Esophagus mucosa (tissue), 1 donor: ENCODE measurements at places on chromosomes 3 and 15.

DNA sequence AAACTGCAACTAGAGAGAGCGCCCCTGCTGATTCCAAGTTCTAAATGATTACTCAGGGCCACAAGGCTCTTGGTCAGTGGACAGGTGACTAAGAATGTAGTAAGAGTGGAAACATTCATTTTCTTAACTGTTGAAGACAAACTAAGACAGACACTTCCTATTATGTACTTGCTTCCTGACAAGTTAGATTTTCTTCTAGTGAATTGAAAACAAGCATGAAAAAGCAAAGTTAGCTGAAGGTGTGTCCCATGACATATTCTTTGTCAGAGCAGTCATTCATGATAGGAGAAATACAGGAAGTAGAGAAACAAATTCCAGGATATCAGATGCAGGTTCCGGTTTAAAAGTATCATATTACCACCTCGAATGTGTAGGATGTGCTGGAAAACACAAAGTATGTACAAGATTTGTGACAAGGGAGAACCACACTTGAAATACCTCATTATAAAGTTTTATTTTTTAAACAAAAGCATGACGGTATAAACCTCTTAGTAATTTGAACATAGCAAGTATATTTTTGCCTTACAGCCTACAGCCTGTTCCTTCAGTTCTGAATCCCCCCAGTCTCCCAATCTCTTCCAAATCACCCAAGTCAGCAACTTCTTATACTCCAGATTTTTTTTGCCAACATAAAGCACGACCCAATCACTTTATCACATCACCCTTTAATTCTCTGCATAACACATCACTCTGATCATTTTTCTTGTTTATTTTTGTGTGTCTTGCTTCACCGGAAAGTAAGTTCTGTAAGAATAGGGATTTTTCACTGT, 6.2 kb downstream of the TSPAN3 start:
- peak; percentile 82 for ATAC-seq

DNA sequence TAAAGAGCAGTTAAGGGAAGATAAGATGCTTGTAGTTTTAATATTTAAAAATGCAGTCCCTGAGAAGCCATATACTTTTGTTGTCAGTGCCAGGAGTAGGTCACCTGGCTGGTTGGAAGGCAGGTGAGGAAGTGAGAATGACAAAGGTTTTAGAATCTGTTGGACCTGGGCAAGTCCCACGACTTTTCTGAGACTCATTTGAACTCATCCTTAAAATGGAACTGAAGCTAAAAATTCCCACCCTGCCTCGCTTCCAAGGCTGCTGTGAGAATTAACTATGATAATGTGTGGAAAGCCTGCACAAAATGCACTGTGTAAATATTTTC, 77.1 kb downstream of the IQSEC1 start:
- no peak for ATAC-seq

DNA sequence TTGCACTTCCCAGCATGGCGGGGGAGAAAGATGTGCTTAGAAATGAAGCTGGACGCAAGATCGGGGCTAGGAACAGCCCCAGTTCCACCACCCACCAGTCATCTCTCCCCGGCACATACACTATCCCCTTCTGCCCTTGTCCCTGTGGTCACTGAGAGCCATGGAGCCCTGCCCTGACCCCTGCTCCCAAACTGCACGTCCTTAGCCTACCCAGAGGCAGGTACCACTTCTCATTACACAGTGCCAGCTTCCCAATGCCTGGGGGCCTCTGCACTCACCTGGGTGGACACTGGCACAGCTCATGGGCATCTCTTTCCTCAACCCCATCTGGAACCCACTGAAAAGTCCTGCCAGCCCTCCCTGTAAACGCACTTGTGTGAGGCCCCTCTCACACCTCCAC, 139.3 kb upstream of the PRR20G start:
- ATAC-seq = no peak

DNA sequence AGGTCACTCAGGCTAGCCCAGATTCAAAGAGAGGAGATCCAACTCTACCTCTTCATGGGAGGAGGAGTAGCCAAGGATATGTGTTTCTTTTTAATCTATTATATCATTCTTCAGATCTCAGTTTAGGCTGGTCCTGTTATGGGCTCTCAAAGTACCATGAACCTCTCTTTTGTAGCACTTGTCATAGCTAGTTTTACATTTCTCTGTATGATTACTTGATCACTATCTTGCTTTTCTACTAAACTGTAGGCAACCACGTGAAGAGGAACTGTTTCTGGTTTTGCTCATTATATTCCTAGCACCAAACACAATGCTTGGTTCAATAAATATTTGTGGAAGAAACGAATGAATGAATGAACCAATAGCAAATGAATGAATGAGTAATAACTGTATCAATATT, 29.6 kb downstream of the CD86 start:
- no peak for ATAC-seq

DNA sequence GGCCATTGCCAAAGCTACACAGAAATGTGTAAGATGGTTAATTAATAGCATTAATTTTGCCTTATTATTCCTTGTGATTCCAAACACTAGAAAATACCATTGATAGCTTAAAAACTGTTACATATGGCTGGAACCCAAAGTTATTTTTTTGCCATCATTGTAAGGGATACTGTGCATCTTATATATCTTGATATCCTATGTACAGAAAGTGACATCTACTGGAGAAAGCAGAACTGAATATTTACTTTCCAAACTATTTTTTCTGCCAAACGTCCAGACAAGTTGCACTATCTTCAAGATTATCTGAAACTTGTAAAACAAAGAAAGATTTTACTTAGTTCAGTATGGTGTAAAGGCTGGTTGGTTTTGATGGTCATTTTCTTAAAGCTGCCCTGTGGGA, 33.3 kb upstream of the MEIS2 start:
- no peak for ATAC-seq

- no peak for ATAC-seq
Observed at GRCh38 chr3:39592311-39593050, 125.0 kb downstream of the MOBP start.

DNA sequence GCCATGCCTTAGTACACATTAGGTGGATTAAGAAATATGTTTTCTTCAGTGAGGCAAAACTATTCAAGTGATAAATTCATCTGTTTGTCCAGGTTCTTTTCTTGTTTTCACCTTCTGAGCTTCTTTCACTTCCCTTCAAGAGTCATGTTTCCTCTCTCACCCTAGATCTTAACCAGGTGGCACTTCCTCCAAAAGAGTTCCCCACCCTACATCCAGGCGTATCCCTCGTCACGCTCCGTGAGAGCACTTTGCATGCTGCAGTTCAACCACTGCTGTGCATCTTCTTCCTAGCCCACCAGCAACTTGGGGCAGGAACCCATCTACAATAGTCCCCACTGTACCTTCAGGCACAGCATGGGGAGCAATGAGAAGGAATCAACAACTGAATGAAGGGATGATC, 28.9 kb downstream of the OSBPL10 start:
- ATAC-seq = peak; percentile 49

- ATAC-seq = no peak
Observed at GRCh38 chr3:72143322-72143721, 358.4 kb upstream of the PROK2 start.

GRCh38 chr3:25781758-25782594, 1.3 kb downstream of the NGLY1 start:
- ATAC-seq = no peak

- no peak for ATAC-seq
Observed at GRCh38 chr15:70761931-70762468, 1.4 kb downstream of the UACA start.

GRCh38 chr3:158751316-158751715, 19.1 kb upstream of the RARRES1 start:
- ATAC-seq = no peak

DNA sequence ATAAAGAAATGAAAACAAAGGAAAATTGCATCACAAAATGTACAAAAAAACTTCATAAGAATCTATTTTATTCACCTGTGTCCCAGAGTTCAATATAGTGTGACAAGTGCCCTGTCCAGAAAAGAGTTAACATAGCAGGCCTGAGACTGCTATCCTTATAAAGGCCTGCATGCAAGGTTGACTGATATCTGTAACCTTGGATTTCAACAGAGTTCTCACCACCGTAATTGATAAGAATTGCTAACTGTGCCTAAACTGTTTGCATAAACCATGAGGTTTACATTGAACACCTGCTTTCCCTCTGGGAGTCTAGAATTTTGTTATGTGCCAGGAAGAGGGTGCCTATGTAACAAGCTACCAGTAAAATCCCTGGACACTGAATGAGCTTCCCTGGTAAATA, 461.7 kb upstream of the DPH6 start:
- no peak for ATAC-seq
